ENCODE measurements at places on chromosomes 6 and 20. TPM values are rescaled to one million over a fixed set of nuclear protein-coding genes. Genes with fewer than 3 reads are reported as not detected.

DNA sequence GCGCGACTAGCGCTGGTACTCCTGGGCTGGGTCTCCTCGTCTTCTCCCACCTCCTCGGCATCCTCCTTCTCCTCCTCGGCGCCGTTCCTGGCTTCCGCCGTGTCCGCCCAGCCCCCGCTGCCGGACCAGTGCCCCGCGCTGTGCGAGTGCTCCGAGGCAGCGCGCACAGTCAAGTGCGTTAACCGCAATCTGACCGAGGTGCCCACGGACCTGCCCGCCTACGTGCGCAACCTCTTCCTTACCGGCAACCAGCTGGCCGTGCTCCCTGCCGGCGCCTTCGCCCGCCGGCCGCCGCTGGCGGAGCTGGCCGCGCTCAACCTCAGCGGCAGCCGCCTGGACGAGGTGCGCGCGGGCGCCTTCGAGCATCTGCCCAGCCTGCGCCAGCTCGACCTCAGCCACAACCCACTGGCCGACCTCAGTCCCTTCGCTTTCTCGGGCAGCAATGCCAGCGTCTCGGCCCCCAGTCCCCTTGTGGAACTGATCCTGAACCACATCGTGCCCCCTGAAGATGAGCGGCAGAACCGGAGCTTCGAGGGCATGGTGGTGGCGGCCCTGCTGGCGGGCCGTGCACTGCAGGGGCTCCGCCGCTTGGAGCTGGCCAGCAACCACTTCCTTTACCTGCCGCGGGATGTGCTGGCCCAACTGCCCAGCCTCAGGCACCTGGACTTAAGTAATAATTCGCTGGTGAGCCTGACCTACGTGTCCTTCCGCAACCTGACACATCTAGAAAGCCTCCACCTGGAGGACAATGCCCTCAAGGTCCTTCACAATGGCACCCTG lies 1.6 kb downstream of the TPBG start:
- DNase-seq: no peak
- H3K27ac ChIP-seq: peak overlapping the region; percentile 86
- H3K4me3 ChIP-seq: peak overlapping the region; percentile 62
- peaks cover 16% of the 10 kb centered on the region for H3K4me1 ChIP-seq
- no peaks in the 10 kb centered on the region for H3K27me3 ChIP-seq

- H3K4me3 ChIP-seq: no peak overlapping the region
- no peaks in the 10 kb centered on the region for H3K36me3 ChIP-seq
- peaks cover 20% of the 10 kb centered on the region for H3K4me1 ChIP-seq
- DNase-seq: no peak
These were observed 54.6 kb upstream of the ECHDC1 start for GRCh38 chr6:127397729-127398630.

GRCh38 chr6:116513224-116513875 lies 1.9 kb downstream of the CALHM5 start:
- H3K4me1 ChIP-seq: peaks cover 21% of the 10 kb centered on the region
- H3K4me3 ChIP-seq: no peak overlapping the region
- H3K36me3 ChIP-seq: no peaks in the 10 kb centered on the region
- DNase-seq: no peak

- no peaks in the 10 kb centered on the region for H3K4me1 ChIP-seq
- no peaks in the 10 kb centered on the region for H3K36me3 ChIP-seq
- DNase-seq: no peak
- no peak overlapping the region for H3K27ac ChIP-seq
These were observed 107.8 kb upstream of the RNF217 start for GRCh38 chr6:124854338-124854922.

DNA sequence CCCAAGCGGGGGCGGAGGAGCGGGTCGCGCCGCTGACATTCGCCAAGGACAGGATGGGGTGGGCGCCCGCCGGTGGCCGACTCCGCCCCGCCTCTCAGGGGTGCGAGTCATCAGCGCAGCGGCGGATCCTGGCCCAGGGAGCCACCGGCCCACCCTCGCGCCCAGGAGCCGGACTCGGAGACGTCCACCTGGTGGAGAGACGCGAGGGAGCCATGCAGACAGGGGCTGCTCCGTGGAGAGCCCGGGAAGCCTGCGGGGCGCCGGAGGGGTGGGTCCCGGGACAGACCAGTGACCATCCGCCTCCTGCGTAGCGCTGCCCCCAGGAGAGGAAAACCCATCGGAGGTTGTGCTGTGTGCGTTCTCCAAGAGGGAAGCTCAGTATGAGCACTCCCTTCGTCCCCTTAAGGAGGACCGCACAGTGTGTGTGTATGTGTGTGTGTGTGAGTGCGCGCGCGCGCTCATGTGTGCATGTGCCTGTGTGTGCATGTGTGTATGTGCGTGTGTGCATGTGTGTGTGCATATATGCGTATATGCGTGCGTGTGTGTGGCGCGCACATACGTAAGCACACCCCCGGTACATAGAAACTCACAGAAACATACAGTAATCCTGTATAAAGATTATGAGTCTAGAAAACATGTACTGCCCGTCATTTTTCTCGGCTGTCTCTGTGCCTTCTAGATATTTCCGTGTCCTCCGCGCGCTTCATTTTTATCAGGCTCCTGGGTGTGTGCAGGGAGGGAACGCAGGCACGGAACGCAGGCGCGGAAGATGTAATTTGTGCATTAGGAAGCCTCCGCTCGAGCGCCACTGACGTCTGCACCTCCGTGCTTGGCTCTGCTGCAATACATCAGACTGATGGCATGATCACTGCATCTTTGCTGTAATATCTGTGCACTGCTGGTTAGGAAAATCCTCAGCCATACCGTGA lies 158.9 kb downstream of the TBXT start:
- no peak overlapping the region for H3K27ac ChIP-seq
- peak overlapping the region; percentile 42 for H3K4me3 ChIP-seq
- H3K36me3 ChIP-seq: no peaks in the 10 kb centered on the region

DNA sequence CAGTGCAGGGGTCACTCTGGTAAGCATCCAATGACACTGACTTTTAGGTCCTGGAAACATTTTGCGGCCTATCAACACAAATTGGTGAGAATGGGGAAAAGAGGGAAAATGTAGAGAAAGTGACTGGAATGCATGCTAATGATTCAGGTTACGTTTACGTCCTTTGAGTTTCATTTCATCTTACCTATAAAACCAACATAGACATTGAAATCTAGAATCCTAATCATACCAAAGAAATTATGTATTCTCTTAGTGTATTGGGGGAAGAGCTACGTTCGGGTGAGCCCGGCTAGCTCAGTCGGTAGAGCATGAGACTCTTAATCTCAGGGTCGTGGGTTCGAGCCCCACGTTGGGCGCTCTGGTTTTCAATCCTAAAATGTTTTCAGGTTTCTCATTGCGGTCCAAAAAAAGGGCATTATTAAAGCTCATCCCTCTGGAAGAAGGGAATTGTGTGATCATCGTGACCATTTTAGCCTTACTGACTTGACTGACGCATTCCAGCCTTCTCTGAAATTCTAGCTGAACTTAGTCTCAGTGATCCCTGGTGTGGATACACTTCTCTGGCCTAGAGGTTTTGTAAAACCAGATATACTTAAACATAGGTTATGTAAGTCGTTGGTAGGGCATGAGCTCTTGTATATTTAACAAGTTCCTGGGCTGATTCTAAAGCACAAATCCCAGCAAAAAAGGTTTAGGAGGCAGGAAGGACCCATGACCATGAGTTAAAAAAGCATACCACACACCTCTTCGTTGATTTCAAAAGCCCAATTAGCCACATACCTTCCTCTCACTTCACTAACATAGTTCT lies 18.3 kb downstream of the HMGN4 start:
- no peak overlapping the region for H3K27ac ChIP-seq
- no peaks in the 10 kb centered on the region for H3K36me3 ChIP-seq
- DNase-seq: no peak
- H3K4me1 ChIP-seq: peaks cover 7% of the 10 kb centered on the region

GRCh38 chr6:72524011-72524645 lies 97.7 kb upstream of the KCNQ5 start:
- no peak overlapping the region for H3K27ac ChIP-seq
- no peaks in the 10 kb centered on the region for H3K36me3 ChIP-seq
- no peaks in the 10 kb centered on the region for H3K4me1 ChIP-seq
- no peaks in the 10 kb centered on the region for H3K27me3 ChIP-seq
- no peak overlapping the region for H3K4me3 ChIP-seq

Gene SUMO4
- total RNA-seq: 3.9 TPM

DNA sequence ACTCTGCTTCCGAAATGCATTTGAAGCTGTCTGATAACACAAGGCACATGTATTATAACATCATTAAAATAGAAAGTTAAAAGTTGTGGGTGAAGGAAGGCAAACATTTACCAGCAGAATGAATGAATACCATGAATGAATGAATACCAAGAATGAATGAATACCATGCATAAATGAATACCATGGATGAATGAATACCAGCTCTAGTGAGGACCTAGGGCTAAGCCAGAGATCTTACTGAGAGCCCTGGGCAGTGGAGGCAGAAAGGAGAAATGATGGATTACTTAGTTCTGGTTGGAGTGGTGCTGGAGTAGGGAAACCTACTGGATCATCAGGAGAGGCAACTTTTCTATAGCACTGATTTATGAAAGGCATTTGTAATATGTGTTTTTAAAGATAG lies 998.0 kb downstream of the KIF16B start:
- H3K4me3 ChIP-seq: no peak overlapping the region
- no peaks in the 10 kb centered on the region for H3K27me3 ChIP-seq
- no peak overlapping the region for H3K27ac ChIP-seq
- no peak for DNase-seq
- H3K36me3 ChIP-seq: no peaks in the 10 kb centered on the region

- H3K27ac ChIP-seq: no peak overlapping the region
- H3K27me3 ChIP-seq: no peaks in the 10 kb centered on the region
- H3K4me3 ChIP-seq: no peak overlapping the region
- DNase-seq: peak; percentile 52
- no peaks in the 10 kb centered on the region for H3K4me1 ChIP-seq
These were observed 134.8 kb upstream of the SLC24A3 start for GRCh38 chr20:19077370-19078220.

DNA sequence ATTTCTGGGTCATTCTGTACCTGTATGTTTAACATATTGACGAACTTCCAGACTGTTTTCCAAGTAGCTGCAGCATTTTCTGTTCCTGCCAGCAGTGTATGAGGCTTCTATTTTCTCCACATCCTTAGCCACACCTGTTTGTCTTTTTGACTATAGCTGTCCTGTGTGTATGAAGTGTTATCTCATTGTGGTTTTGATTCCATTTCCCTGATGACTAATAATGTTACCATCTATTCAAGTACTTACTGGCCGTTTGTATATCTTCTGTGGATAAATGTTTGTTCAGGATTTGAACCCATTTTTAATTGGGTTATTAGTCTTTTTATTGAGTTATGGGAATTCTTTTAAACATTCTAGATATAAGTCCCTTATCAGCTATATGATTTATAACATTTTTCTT lies 95.2 kb downstream of the JAG1 start:
- no peak for DNase-seq
- H3K4me1 ChIP-seq: peaks cover 22% of the 10 kb centered on the region
- H3K27me3 ChIP-seq: no peaks in the 10 kb centered on the region

Gene ADGRB3
- 2.7 TPM for total RNA-seq

DNA sequence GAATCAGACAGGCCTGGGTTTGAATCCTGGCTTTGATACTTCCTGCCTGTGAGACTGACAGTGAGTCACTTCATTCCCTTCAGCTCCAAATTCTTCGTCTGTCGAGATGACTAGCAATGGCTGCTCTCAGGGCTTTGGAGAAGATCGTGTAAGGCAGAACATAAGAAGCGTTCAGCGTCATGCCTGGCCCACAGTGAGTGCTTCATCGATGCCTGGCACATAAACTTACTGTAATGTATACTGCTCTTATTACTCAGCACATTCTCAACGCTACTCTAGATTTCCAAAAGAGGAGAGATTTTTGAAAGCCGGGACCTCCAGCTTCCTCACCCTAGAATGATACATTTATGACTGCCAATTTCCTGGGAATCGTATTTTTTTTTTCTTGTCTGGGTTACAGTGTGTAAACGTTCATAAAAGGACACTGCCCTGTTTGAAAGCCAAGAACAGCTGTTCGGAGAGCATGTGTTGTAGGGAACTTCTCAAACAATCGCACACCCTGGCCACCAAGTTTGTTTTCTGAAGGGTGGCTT lies 16.2 kb upstream of the BCAS1 start:
- H3K36me3 ChIP-seq: no peaks in the 10 kb centered on the region
- no peaks in the 10 kb centered on the region for H3K27me3 ChIP-seq
- no peak overlapping the region for H3K4me3 ChIP-seq

Gene HLA-DRB1
- 25.5 TPM for total RNA-seq

GRCh38 chr20:54255157-54255556 lies 47.3 kb downstream of the PFDN4 start:
- H3K4me1 ChIP-seq: no peaks in the 10 kb centered on the region
- no peak overlapping the region for H3K27ac ChIP-seq
- no peak for DNase-seq
- H3K4me3 ChIP-seq: no peak overlapping the region
- no peaks in the 10 kb centered on the region for H3K27me3 ChIP-seq

Data from vagina (tissue), 2 donors.